ENCODE measurements at places on chromosomes 6 and 20.

- no peak for DNase-seq
- peaks cover 28% of the 10 kb centered on the region for H3K36me3 ChIP-seq
- H3K27me3 ChIP-seq, result no peaks in the 10 kb centered on the region
Observed at GRCh38 chr6:34583861-34584604, 27.9 kb upstream of the SPDEF start.

GRCh38 chr6:24831771-24832716 lies 33.3 kb upstream of the ARMH2 start:
- no peak overlapping the region for H3K27ac ChIP-seq
- H3K4me1 ChIP-seq, result peaks cover 19% of the 10 kb centered on the region
- no peak for DNase-seq

DNA sequence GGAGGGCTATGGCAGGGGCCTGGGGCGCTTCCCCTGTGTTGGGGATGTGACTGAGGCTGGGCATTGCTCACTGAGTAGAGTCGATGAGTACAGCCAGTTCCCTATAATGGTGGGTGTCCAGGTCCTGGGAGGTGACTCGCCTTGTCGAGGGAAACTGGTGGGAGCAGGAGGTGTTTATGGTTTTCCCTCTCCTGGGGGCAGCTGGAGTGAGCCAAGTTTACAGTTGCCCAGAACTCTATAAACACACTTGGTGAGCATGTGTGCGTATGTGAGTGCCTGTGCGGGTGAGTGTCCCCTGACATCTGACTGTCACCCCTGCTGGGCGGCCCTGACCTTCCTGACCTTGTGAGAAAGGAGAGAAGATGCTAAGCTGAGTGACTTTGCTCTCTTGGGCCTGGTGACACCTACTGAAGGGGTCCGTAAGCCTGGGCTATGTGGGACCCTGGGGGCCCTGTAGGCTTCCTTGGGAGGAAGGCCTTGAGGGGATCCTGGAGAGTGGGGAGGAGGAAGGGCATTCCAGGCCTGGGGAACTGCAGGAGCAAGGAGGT lies 65.9 kb downstream of the VEGFA start:
- no peaks in the 10 kb centered on the region for H3K36me3 ChIP-seq
- no peak for DNase-seq

- no peak for DNase-seq
- H3K27me3 ChIP-seq, result no peaks in the 10 kb centered on the region
- no peak overlapping the region for H3K27ac ChIP-seq
- no peaks in the 10 kb centered on the region for H3K4me1 ChIP-seq
- H3K4me3 ChIP-seq, result no peak overlapping the region
Observed at GRCh38 chr20:51216850-51217249, 193.9 kb upstream of the KCNG1 start.

DNA sequence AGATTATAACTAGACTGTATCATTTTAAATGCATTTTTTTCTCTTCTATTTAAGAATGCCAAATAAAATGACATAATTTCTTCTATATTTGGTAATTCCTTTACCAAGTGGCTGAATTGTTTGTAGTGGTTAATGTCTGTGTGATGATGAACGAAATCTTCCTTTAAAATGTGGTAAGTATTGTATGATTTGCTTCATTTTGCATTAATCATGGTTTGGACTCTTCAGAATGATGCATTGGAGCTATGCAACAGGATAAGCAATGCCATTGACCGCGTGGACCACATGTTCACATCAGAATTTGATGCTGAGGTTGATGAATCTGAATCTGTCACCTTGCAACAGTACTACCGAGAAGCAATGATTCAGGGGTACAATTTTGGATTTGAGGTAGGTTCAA lies 99.6 kb downstream of the MAP3K4 start:
- peaks cover 5% of the 10 kb centered on the region for H3K36me3 ChIP-seq
- H3K4me3 ChIP-seq, result no peak overlapping the region
- DNase-seq, result no peak
- no peaks in the 10 kb centered on the region for H3K4me1 ChIP-seq
- no peaks in the 10 kb centered on the region for H3K27me3 ChIP-seq
- no peak overlapping the region for H3K27ac ChIP-seq

DNA sequence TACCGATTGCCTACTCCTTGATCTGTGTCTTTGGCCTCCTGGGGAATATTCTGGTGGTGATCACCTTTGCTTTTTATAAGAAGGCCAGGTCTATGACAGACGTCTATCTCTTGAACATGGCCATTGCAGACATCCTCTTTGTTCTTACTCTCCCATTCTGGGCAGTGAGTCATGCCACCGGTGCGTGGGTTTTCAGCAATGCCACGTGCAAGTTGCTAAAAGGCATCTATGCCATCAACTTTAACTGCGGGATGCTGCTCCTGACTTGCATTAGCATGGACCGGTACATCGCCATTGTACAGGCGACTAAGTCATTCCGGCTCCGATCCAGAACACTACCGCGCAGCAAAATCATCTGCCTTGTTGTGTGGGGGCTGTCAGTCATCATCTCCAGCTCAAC lies 13.5 kb downstream of the CCR6 start:
- H3K4me3 ChIP-seq, result no peak overlapping the region
- no peaks in the 10 kb centered on the region for H3K4me1 ChIP-seq
- H3K27ac ChIP-seq, result no peak overlapping the region
- no peaks in the 10 kb centered on the region for H3K27me3 ChIP-seq

DNA sequence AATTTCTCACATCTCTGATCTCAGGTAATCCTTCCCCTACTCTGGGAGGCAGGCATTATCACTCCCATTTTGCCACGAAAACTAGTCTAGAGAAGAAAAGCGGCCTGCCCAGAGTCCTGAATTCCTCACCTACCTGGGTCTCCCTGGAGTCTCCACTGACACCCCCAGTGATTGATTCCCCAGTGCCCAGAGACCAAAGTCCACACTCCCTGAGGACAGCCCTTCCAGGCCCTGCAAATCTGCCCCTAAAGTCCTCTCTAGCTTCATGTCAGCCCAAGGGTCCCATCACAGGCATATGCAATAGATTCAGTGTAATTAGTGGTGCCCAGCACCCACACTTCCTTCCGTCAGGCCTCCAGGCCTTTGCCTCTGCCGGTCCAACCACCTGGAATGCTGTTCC lies 47.2 kb downstream of the MAFB start:
- no peak overlapping the region for H3K4me3 ChIP-seq
- no peak overlapping the region for H3K27ac ChIP-seq
- H3K27me3 ChIP-seq, result no peaks in the 10 kb centered on the region
- H3K4me1 ChIP-seq, result peaks cover 3% of the 10 kb centered on the region

GRCh38 chr6:167510648-167511047 lies 185.8 kb downstream of the TTLL2 start:
- H3K4me1 ChIP-seq, result no peaks in the 10 kb centered on the region
- DNase-seq, result no peak
- H3K36me3 ChIP-seq, result no peaks in the 10 kb centered on the region
- no peaks in the 10 kb centered on the region for H3K27me3 ChIP-seq
- H3K4me3 ChIP-seq, result no peak overlapping the region

- no peak for DNase-seq
- H3K4me3 ChIP-seq, result peak overlapping the region; percentile 82
- peak overlapping the region; percentile 97 for H3K27ac ChIP-seq
- H3K36me3 ChIP-seq, result no peaks in the 10 kb centered on the region
- peaks cover 18% of the 10 kb centered on the region for H3K4me1 ChIP-seq
- no peaks in the 10 kb centered on the region for H3K27me3 ChIP-seq
Observed at GRCh38 chr6:42450477-42451332, 1.0 kb downstream of the TRERF1 start.

DNA sequence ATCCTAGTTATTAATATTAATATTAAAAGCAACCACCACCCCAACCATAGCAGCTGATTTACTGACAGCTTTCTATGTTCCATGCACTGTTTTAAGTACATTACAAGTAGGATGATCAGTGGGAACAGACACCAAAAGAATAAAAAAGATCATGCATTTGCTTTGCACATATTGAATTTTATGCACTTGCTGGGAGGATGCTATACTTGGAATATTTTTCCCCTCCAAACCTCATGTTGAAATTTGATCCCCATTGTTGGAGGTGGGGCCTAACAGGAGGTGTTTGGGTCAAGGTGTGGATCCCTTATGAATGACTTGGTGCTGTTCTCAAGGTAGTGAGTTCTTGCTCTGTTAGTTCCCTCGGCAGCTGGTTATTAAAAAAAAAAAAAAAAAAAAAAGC lies 178.9 kb upstream of the MYLIP start:
- H3K27ac ChIP-seq, result no peak overlapping the region
- no peak overlapping the region for H3K4me3 ChIP-seq
- DNase-seq, result no peak
- no peaks in the 10 kb centered on the region for H3K27me3 ChIP-seq

Data from esophagus squamous epithelium (tissue), 5 donors.